ENCODE measurements at places on chromosomes 2 and 18. TPM values are rescaled to one million over a fixed set of nuclear protein-coding genes. Genes with fewer than 3 reads are reported as not detected.

KDM3A gene
- total RNA-seq: 43.0 TPM

DNA sequence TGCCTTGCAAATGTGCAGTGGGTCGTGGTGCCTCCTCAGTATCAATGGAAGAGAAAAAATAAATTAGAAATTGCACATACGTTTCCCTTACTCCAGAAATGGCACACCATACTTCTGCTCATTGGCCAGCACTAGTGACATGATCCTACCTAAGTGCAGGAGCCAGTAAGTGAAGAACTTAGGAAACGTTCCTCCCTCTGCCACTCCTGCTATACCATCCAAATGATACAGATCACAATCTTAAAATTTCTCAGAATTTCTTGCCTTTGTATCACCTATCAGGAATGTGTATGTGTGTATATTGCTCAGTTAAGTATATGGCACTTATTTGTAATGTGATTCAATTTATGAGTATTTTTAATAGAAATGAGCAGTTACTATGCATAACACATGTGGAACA, 237.0 kb upstream of the UBE2E3 start:
- DNase-seq: no peak
- H3K36me3 ChIP-seq: no peaks in the 10 kb centered on the region
- no peaks in the 10 kb centered on the region for H3K27me3 ChIP-seq
- no peak overlapping the region for H3K27ac ChIP-seq
- H3K4me1 ChIP-seq: no peaks in the 10 kb centered on the region

GRCh38 chr2:185433824-185434223, 304.8 kb upstream of the FSIP2 start:
- DNase-seq: no peak
- H3K36me3 ChIP-seq: no peaks in the 10 kb centered on the region
- H3K4me3 ChIP-seq: no peak overlapping the region
- H3K27me3 ChIP-seq: no peaks in the 10 kb centered on the region

DNA sequence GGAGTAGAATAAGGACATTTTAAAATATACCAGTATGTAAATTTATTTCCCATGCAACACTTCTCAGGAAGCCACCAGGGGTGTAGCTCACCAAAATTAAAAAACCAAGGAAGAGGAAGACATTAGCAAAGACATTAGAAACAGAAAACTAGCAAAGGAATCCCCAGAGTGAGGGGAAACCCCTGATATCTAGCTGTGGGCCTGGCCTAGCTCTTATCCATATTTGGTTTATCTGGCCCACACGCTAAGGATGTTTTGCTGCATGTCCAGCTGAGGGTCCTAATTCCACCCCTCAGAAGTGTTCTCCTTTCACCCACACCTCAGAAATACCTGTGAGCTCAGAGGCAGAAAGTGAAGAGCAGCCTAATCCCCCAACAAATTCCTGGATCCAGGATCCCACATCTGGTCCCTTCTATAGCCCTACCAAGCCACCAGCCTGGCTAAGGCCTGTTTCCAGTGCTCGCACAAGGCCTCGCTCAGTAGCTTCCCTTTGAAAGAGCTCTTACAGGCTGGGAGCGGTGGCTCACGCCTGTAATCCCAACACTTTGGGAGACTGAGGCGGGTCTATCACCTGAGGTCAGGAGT, 17.4 kb downstream of the OSBPL1A start:
- no peak for DNase-seq
- no peaks in the 10 kb centered on the region for H3K27me3 ChIP-seq
- H3K36me3 ChIP-seq: peaks cover 4% of the 10 kb centered on the region
- no peak overlapping the region for H3K4me3 ChIP-seq
- no peak overlapping the region for H3K27ac ChIP-seq

DNA sequence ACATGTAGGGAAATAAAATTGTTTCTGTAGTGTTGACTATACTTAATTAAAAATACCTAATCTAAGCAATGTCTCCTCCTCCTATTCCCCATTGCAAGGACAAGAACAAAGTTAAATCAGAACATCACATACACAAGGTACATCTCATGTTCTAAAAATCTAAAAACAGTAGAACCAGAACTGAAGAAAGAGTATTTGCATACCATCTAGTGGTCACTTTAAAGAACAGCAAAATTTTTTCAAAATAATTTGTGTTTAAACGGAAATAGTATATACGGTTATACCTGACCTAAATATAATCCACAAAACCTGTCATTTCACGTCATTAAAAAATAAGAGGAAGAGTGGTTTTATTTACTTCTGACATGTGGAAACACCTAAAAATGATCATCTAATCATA, 294.3 kb upstream of the KCNH7 start:
- no peak for DNase-seq
- H3K36me3 ChIP-seq: no peaks in the 10 kb centered on the region
- H3K4me3 ChIP-seq: no peak overlapping the region
- H3K27me3 ChIP-seq: no peaks in the 10 kb centered on the region

DNA sequence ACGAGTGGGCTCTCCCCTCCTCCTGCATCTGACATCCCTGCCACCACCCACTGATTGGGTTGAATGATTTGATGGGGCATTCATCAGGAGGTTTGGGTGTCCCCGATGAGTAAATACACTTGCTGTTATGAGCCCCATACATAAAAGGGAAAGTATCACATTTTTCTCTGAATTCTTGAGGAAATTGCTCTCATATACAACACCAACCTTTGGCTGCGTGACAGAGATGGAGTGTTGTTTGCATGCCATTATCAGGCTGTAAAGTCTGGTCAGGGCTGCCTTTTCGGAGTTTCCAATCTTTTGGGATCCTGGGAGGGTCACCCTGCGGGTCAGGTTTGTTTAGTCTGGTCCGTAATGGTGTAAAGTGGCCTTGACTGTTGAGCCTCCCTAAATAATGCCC, 227.9 kb upstream of the SPRED2 start:
- no peak for DNase-seq
- no peaks in the 10 kb centered on the region for H3K36me3 ChIP-seq
- H3K4me3 ChIP-seq: no peak overlapping the region
- no peaks in the 10 kb centered on the region for H3K4me1 ChIP-seq
- no peaks in the 10 kb centered on the region for H3K27me3 ChIP-seq
